Stimulated activated CD8-positive, alpha-beta memory T cell treated with anti-CD3 and anti-CD28 coated beads, Interleukin-4, amount 100 ng/mL, for 24 hours (primary cell): ENCODE measurements at places on chromosomes 11 and 22.

DNA sequence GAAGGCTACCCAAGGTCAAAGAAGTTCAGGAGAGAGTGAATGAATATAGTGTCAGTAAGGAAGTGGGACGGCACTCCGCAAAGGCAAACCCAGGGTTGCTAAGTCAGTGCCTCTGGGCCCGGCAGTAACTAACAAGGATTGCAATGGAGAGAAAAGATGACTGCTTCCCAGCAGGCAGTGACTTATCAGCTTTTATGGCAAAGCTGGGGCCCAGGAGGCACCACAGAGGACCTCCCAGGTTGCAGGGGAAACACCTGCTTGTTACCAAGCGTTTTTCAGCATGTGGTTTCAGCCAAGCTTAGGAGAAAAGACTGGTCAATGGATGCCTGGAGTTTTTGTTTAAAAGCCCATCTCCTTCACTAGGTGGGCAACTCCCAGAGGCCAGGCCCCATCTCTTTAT, 11.3 kb downstream of the CACNG2 start:
- no peak for DNase-seq

DNA sequence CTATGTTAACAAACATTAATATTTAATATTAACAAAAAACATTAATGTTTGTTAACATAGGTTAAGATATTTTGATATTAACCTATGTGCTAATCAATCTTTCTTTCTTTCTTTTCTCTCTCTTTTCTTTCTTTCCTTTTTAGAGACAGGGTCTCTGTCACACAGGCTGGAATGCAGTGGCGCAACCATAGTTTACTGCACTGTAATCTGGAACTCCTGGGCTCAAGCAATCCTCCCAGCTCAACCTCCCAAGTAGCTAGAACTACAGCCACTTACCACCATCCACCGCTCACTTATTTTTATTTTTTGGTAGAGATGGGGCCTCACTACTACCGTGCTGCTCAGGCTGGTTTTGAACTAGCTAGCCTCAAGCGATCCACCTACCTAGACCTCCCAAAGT, 13.2 kb downstream of the SIK3 start:
- no peak for DNase-seq

- no peak for DNase-seq
Measured at GRCh38 chr22:18109410-18110193, 1.0 kb upstream of the TUBA8 start.

- no peak for DNase-seq
Measured at GRCh38 chr11:78925387-78925786, 350.7 kb upstream of the NARS2 start.

GRCh38 chr22:16953206-16954059, 54.6 kb downstream of the GAB4 start:
- no peak for DNase-seq

DNA sequence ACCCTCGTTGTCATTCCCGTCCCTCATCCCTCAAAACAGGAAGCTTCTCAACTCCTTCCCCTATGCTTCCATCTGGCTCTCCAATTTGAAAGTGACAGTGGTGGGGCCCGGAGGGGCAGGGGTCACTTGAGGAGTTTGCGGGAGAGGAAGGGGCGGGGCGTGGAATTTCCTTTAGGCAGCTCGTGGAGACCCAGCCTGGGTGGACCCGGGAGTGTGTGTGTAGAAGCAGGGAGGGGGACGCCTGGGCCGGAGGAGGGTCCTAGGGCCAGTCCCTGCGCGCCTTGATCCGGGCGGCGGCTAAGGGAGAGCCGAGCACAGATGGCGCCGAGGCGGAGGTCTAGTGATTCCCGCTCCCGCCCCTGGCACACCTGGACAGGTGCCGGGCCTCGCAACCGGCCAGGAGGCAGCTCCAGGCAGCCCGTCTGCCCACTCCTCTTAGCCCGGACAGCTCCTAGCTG, 7.8 kb upstream of the PAX6 start:
- no peak for DNase-seq

- DNase-seq, result no peak
Measured at GRCh38 chr22:49044776-49045175, 782.9 kb downstream of the BRD1 start.

GRCh38 chr22:27775758-27776649, 25.6 kb downstream of the MN1 start:
- DNase-seq, result no peak

GRCh38 chr11:78189174-78189724, 530 bp downstream of the USP35 start:
- DNase-seq, result no peak

DNA sequence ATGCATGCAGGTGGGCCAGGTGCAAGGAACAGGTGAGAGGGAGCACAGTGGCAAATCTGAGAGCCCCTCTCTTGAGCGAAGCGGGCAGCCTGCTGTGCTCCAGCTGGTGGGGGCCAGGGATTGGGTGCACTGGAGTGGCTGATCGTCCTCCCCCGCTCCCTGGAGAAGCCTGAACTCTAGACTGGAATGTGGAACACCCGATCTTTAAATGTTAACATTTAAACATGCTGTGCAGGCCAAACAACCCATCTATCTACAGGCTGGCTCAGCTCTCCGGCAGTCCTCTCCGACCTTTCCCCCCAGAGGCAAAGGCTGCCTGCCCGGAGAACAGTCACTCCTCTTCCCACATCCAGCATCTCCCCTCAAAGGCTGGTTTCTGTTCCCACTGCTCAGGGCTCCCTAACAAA, 5.1 kb downstream of the MRGPRF start:
- no peak for DNase-seq
